Mesendoderm (in vitro differentiated cells): ENCODE measurements at places on chromosomes 3 and 15.

DNA sequence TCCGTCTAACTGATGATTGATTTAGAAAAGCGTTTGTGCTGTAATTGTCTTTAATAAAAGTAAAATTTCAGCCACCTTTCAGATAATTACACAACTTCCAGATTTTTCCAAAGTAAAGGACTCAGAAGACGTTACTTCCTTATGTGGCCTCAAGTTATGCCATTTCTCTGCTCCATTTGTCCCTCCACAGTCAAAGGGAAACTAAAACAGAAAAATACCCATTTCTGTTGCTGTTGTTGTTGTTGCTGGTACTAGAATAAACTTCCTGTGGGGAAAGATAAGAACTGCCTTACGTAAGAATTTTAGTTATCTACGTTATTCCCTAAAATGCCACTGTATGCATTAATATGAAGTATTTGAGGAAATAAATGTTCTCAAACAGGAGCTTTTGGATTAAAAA lies 153.9 kb downstream of the P3H2 start:
- no peak for DNase-seq

- DNase-seq: no peak
These were observed 492.6 kb upstream of the TBL1XR1 start for GRCh38 chr3:177689869-177690268.

- DNase-seq: no peak
These were observed 7.5 kb upstream of the TATDN2 start for GRCh38 chr3:10240799-10241198.

DNA sequence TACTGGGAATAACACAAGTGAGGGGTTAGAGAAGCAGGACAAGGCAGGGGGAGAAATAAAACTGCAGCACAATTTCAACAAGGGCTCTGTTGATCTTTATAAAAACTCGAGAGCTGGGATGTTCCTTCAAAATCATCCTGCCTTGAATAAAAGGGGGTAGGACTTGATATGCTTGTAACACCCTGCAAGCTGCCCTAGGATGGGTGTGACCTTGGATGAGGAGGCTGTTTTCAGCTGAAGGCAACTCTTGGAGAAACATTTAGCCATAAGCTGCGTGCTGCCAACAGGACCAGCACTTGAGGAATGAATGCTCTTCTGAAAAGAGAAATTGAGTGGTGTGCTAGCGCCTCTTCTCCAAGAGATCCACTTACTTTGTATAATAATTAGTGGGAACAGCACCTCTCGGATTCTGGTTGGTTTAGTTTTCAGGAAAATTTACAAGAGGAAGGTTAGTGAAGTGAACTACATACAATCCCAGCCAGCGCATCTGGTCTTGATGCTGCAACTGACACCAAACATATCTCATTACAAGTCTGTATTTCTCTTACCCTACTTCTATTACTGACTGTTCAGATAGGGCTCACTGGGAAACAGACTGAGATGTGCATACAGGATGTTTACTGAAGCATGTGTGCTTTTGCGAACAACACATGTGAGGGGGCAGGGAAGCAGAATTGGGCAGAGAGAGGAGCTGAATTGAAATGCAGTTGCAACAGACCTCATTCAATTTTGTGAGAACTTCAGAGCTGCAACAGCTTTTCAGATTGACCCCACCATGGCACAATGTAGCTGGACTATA lies 643.0 kb upstream of the GOLIM4 start:
- DNase-seq: no peak

GRCh38 chr3:95971573-95971972 lies 842.8 kb upstream of the EPHA6 start:
- DNase-seq: no peak

DNA sequence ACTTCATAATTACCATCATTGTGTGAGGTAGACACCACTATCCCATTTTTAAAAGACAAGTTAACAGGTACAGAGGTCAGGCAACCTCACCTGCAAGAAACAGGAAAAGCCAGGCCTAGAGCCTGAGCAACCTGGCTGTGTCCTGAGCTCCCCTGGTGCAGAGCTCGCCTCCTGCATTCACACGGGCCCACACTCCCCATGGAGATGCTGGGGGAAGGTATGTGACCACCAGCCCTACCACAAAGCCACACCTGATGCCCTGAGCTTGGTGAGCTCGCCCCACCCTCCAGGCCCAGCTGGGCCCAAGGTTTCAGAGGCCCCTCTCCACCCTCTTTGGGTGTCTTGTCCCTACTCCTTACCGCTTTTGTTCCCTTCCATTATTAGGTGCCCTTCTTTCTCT lies 1.2 kb upstream of the EFCAB12 start:
- DNase-seq: peak; percentile 51

DNA sequence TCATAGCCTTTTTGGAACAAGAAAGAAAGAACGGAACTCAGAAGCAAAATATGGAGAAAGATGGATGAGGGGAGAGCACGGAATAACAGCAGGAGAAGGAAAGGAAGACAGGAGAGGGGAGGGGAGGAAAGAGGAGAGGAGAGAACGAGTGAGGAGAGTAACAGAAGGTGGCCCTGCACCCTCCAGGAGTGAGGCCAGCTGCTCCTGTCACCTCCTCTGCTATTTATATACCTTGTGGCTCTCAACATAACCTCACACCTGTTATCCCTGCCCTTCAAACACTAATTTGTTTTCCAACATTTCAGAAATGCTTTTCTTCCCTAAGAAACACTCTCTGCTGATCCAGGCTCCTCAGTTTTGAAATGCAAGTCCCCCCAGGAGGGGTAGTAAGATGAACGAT lies 53.4 kb upstream of the ATP2B2 start:
- DNase-seq: no peak

DNA sequence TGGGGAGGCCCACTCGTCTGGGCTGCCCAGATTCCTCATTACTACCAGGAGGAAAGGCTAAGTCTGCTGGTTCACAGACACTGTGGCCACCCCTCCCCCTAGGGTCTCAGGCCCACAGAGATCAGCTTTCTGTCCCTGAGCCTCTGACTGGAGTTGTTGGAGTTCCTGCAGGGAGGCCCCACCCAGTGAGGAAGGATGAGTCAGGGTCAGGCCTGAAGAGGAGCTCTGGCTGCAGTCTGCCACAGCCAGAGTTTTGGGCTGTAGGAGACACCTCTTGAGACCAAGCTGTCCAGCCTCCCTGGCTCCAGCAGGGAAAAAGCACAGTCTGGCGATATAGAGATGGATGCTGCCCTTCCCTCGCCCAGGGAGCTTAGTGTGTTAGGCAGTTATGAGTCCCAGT lies 720.9 kb upstream of the SEMA6D start:
- peak; percentile 22 for DNase-seq

DNA sequence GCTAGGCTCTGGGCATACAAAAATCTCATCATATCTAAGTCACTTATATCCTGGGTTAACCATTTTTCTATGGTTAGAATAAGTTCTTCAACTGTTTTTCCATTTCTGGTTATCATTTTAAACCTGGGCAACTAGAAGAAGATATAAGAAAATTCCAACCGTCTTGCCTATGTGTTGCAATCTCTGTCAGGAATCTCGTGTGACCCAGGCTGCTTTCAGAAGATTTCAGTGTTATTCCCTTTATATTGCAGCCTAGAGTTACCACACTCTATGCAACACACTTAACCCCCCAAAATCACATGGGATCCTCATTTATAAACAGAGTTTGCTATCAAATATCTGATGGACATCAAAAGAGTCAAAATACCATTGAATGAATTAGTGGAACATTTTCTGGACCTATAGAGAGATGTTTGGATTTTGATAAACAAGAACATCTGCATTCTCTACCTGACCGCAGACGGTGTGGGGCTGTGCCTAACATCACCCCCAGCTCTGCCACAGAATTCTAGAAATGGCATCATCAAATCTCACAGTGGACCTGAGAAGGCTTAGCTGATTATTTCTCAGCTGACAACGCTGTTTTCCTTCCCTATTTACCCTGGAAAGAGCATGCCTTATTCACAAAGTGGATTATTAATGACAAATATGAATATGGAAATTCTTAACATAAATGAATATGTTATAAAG lies 515.7 kb downstream of the NTRK3 start:
- DNase-seq: no peak

- no peak for DNase-seq
These were observed 61.5 kb downstream of the MYO1E start for GRCh38 chr15:59311195-59311594.

DNA sequence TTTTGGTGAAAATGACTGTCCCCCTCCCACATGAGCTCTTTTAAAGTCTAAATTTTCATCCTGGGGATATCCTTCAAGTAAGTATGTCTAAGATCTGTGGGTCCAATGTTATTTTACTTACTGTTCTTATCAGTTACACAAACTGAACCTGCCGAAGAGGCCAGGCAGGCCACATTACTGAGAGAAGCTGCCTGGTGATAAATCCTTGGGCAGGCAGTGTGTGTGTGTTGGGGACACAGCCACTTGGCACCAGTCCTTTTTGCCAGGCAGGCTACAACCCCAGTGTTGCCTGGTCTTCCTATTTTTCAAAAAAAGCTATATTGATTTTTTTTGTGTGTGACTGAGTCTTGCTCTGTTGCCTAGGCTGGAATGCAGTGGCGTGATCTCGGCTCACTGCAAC lies 50.6 kb upstream of the RASA2 start:
- DNase-seq: no peak

DNA sequence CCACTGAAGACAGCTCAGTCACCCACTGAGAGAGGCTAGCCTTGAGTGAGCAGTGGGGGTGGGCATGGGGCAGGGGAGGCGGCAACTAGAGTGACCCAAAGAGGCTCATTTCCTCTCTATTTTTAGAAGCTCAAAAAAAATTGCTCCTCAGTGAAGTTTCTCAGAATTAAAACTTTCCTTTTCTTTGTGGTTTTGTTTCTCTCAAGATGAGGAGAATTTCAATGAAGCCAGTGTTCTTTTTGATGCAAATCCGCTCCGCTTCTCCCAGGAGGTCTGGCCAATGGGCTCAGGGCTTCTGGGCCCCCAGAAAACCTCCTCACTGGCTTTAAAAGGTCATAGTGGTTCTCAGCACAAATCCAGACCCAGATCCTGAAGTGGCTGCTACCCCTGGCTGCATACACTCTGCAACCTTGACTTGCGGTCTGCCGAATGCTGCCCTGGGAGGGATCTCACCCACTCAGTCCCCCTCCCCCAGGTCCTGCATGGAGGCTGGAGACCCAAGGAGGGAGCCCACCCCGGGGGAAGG lies at the start of gene ACSBG1:
Gene ACSBG1 (minus strand): TSS at position 51 of the 526 bp plus-strand sequence. CDS start 64 bp downstream, outside the sequence.
- no peak for DNase-seq

DNA sequence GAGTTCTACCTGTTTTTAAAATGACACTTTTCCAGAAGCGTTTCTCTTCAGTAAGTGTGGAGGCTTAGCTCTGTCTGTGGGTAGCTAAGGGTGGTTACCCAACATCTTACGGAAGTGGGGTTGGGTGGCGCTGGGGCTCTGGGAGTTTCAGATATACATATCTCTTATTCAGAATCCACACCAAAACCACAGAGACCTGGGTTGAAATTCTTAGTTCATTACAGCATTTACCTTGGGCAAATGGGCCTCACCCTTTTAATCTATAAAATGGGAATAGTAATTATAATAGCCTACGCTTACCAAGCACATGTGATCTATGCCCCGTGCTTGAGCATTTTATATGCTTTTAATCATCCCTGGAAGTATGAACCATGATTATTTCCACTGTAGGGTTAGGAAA lies 9.4 kb downstream of the PTPRG start:
- no peak for DNase-seq

DNA sequence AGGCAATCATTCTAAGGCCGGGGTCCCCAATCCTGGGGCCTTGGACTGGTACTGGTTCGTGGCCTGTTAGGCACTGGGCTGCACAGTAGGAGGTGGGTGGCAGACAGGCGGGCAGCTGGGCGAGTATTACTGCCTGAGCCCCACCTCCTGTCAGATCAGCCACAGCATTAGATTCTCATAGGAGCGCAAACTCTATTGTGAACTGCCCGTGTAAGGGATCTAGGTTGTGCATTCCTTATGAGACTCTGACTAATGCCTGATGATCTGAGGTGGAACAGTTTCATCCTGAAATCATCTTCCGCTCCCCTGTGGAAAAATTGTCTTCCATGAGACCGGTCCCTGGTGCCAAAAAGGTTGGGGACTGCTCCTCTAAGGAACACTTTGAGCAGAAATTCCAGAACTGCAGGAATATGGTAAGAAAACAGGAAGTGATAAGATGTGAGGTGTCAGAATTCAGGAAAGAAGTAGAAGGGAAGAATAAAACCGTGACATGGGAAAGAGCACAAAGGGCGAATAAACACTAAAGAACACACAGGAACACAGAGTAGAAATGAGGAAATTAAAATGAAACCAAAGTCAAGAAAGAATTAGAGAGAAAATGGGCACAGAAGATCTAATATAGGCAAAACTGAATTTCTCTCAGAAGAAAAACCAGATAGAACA lies 57.6 kb downstream of the PDCD6IP start:
- no peak for DNase-seq

DNA sequence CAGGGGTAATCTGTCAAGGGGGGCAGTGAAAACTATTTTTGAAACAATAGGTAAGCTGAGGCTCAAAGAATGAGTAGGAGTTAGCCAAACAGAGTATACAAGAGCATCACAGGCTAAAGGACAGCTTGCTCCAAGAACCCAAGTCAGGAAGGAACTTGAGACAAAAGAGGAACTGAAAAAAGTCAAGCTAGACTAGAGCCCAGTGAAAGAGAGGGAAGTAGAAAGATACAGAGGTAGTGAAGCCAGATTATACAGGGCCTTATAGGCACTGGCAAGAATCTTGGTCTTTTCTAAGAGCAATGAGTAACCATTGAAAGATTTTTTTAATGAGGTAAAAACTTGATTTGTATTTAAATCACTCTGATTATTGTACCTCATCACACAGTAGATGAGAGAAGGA lies 69.9 kb downstream of the FILIP1L start:
- no peak for DNase-seq

DNA sequence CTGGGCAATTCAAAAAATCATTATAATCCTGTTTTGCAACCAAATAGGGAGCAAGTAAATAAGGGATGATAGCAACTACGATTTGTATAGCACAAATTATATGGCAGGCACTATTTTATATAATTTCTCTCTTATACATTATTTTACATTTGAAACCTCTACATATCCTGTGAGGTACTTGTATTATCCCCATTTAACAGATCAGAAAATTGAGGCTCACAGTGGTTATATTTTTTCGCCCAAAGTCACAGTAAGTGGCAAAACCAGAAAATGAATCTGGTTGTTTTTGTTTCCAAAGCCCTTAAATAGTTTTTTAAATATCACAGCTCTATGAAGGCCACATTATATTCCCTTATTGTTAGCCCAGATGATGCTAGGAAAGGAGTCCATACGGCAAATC lies 74.3 kb downstream of the MLH1 start:
- DNase-seq: no peak

DNA sequence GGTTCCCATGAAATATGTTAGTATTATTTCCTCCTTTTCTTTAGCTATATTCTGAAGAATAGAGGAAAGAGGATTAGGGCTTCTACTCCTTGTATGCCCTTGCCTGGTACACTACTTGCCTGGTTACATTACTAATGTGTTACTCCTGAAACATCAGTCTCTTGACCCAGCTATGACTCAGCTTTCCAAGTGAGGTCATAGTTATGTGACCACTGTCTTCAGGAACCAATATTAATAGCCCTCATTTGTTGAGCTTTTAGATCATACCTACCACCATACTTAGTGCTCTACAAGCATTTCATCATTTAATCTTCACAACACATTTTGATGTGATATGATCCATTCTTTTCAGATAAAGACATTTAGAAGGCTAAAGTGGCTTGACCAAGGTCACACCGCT lies 60.3 kb downstream of the CMSS1 start:
- peak; percentile 59 for DNase-seq
